ENCODE measurements at places on chromosomes 16 and 17.
A peak's percentile ranks its signal among the peaks of the same experiment; 100 is the strongest.

- DNase-seq, result no peak
Observed at GRCh38 chr16:76466871-76467270, 189.7 kb downstream of the CNTNAP4 start.

DNA sequence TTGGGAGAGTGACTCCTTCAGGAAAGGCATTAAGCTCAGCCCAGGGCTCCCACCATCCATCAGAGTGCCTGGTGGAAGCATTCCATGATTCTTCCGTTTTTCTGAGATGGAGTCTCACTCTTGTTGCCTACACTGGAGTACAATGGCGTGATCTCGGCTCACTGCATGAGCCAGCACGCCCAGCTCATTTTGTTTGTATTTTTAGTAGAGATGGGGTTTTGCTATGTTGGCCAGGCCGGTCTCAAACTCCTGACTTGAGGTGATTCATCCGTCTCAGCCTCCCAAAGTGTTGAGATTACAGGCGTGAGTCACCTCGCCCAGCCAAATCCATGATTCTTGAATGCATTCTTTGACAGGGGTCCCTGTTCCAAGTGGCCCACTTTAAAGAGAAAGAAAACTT lies 23.1 kb downstream of the MIS12 start:
- DNase-seq, result no peak

- no peak for DNase-seq
Observed at GRCh38 chr16:29821643-29822115, 1.4 kb downstream of the MVP start.

DNA sequence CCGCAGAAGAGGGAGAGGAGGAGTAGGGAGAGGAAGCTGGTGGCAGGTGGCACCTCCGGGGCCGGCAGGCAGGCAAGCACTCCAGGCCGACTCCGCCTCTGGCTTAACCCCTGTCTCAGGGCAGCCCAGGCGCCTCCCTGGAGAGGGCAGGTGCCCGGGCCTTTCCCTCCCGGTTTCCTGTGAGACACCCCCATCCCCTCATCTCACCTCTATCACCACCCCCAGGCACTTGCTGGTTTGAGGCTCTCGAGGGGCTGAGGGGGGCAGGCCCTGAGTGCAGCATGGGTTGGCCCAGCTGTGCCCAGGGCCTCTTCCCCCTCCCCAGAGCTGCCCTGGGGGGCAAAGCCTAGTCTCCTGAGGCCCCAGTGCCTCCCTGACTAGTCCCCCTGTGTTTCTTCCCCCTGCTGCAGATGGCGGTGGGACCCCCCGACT lies 6.0 kb downstream of the DOC2A start:
- DNase-seq, result no peak

- DNase-seq, result no peak
Observed at GRCh38 chr16:19378511-19378910, 39.2 kb upstream of the TMC5 start.

GRCh38 chr17:19986941-19987861 lies 9.6 kb upstream of the AKAP10 start:
- DNase-seq, result no peak

DNA sequence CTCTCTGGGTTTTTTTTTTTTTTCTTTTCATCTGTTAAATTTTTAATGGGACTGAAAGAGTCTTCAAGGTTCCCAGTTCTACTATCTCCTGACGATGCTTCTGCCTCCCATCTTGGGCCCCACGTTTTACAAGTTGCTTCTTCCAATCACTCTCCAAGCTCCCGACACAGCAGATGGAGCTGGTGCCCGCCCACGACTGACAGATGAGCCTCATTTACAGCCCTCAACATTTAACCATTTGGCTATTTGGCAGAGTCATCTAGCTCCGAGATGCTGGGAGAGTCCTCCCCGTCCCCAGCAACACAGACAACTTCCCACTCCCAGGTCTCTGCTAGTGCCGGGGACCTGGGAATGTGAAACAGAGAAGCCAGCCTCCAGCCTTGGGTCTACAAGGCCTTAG lies 276.9 kb downstream of the SHISA9 start:
- no peak for DNase-seq

GRCh38 chr17:78667741-78668640 lies 90.8 kb upstream of the DNAH17 start:
- DNase-seq, result no peak

DNA sequence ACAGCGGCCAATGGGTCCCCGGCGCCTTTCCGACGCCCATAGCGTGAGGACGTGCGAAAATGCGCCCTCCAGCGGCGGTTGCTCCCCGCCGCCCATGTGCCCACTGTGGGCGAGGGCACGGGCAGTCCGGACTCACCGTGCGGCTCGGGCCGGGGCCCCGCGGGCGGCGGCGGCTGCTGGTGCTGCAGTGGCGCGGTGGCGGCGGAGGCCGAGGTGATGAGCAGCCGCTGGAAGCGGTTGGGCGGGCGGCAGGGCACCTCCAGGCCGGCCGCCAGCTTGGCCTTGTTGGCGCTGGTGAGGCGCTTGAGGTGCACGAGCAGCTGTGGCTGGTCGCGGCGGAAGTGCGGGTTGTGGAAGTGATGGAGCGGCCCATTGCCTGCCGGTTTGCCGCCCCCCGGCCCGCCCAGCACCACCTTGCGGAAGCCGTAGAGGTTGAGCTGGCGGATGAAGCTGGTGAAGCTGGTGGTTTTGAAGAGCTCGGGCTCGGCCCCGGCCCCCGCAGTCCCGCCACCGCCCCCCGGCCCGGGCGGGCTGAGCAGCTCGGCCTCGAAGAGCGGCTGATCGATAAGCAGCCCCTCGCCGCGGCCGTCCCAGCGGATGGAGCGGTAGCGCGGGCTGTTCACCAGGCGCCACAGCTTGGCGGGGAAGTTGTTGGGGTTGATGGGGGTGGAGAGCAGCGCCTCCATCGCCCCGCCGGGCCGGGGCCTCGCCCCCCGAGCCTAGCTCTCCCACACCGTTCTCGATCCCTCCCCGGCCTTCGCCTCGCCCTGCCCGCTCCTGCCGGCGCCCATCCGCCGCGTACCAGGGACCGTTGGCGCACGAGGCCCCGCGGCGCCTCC lies at the start of gene HSF5:
Gene HSF5 (minus strand): TSS at position 820 of the 839 bp plus-strand sequence. CDS start 134 bp downstream, at position 686.
- peak; percentile 78 for DNase-seq

DNA sequence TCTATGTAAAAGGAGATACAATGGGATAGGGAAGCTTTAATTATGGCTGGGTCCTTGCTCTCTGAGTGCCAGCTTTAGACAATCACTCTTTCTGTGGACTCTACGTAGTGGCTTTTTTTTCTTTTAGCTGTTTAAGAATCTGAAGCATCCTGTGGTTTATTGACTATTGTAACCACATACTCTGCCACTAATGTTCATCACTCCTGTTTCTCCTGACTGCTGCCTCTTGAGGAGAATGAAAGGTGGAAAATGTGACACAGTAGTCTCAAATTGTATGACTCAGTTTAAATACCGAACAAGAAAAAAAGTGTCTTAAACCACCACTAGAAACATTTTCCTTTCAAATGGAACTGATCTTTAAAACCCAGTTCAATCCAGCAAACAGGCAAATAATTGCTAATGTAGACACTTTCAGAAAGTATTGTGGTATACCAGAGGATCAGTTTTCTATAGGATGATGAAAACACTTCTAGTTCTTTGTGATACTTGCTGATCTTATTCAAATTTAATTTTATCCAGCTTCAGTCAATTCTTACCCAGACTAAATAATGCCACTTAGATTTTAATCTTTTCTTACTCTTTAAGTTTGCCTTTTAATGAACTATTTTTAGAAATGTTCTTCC lies 302.7 kb upstream of the PMFBP1 start:
- DNase-seq, result no peak

GRCh38 chr17:4510618-4510941 lies 11.9 kb downstream of the SPNS2 start:
- no peak for DNase-seq

- no peak for DNase-seq
Observed at GRCh38 chr17:67258821-67259468, 13.9 kb upstream of the HELZ start.

- DNase-seq, result no peak
Observed at GRCh38 chr17:45792437-45792836, 8.3 kb downstream of the CRHR1 start.

DNA sequence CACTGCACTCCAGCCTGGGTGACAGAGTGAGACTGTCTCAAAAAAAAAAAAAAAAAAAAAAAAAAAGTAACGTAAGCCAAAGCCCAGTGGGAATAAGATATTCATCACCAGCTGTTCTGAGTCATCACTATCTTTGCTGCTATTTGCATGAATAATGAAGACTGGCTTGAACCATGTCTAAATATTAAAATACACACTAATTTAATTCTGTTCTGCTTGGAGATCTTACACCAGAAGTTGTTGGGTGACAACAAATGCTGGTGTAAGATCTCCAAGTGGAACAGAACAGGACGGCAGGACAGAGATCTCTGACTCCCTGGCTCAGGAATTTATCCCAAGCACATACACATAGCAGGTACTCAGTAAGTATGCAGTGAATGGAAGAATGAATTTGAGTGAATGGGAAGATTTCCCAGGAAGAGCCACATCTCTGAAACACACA lies 19.6 kb downstream of the DNAH17 start:
- no peak for DNase-seq

- peak; percentile 72 for DNase-seq
Observed at GRCh38 chr17:82236142-82236971, 7.5 kb downstream of the SLC16A3 start.

DNA sequence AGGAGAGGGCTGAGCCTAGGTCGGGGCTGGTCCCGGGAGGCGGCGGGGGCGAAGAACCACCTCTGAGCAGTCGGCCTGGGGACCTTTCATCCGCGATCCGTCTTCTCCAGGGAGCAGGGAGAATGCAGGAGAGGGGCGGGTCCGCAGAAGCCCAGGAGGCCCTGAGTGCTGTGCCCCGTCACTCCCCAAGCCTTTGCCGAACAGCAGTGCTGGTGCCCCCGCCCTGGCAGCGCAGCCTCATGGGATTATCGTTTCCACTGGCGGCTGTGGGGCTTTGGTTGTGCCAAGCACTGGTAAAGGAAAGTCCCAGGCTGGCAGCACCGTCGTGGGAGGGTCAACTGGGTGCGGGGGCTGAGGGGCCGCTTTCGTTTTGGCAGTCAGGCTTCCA lies 631 bp downstream of the TBL3 start:
- peak; percentile 34 for DNase-seq

DNA sequence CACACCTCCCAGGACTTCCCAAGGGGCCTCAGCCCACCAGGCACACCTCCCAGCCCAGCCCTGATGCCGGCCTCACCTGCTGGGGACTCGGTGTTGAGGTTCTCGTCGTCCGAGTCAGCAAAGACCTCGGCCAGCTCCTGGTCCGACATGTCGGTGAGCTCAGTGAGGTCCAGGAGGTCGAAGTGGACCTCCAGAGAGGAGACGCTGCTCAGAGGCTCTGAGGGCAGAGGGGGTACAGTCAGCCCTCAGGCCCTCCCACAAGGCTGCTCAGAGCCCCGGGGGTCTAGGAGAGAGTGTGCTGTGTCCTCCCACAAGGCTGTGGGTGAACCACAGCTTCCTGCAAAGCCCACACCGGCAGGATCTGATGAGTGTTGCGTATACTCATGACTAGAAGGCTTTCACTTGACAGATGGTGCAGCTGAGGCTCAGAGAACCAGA lies 10.5 kb downstream of the DBNDD1 start:
- DNase-seq, result peak; percentile 71

GRCh38 chr17:77480199-77480508 lies 339.4 kb downstream of the SEC14L1 start:
- DNase-seq, result no peak

All from activated naive CD4-positive, alpha-beta T cell treated with anti-CD3 and anti-CD28 coated beads, Interleukin-2, amount 50 U/mL, for 16 hours (primary cell).